ENCODE measurements at places on chromosomes 2 and 18.

- DNase-seq: no peak
These were observed 692.3 kb downstream of the RNF144A start for GRCh38 chr2:7609556-7609955.

- no peak for DNase-seq
These were observed 85.1 kb upstream of the ZNF532 start for GRCh38 chr18:58779529-58779928.

- DNase-seq: no peak
These were observed 281.1 kb upstream of the FN1 start for GRCh38 chr2:215716956-215717355.

DNA sequence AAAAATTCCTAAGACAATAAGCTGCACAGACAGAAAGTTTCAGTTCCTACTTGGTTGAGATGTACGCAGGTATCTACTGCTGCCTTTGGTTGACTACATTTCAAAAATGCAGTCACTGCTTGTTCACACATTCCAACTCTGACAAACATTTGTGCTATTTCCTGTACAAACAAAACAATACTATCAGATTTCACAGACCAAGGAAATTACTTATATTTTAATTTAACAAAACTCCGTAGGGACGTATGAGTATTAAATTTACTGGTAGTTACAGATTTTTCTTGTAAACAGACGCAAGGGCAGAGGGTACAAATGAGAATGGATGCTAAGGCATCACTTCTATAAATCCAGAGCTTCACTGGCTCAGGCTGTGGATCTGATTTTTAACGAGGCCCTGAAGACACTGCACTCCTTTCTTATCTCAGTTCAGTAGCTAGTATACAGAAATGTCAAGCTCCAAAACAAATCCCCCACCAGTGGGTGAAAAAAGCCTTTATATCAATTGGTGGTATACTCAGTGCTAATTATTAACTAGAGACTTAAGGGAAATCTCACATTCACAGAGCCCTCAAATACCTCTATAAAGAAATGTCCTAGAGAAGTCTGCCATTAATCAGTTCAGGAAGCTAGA, 31.7 kb upstream of the TTC32 start:
- no peak for DNase-seq

DNA sequence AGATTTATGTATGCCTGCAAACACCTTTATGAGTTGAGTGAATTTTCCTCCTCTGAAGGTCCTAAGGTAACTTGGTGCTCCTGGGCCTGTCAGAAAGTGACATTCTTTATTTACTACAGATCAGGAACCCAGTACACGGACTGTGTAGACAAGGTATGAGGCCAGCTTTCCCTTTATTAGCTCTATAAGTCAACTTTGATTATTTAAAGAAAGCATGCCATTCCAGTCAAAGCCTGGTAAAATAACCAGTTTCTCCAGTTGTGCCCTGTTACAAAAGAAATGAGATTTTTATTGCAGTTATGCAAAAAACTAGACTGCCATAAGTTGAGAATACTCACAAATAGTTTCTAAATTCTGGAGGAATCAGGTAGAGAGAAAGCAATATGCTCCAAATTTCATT, 266.1 kb upstream of the SP5 start:
- no peak for DNase-seq

- no peak for DNase-seq
These were observed 467.1 kb downstream of the SUCLG1 start for GRCh38 chr2:83991992-83992391.

GRCh38 chr2:200469708-200470211, 40.1 kb downstream of the KCTD18 start:
- DNase-seq: no peak

DNA sequence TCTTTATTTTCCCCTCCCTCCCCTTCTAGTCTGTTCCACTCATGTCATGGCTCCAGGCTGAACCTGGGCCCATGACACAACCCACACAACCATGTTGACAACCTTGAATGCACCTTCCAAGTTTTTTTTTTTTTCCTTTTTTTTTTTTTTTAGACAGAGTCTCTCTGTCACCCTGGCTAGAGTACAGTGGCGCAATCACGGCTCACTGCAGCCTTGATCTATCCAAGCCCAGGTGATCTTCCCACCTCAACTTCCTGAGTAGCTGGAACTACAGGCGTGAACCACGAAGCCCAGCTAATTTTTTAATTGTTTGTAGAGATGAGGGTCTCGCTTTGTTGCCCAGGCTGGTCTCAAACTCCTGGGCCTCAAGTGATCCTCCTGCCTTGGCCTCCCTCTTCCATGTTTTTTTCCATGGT, 21.9 kb upstream of the ROCK2 start:
- no peak for DNase-seq

DNA sequence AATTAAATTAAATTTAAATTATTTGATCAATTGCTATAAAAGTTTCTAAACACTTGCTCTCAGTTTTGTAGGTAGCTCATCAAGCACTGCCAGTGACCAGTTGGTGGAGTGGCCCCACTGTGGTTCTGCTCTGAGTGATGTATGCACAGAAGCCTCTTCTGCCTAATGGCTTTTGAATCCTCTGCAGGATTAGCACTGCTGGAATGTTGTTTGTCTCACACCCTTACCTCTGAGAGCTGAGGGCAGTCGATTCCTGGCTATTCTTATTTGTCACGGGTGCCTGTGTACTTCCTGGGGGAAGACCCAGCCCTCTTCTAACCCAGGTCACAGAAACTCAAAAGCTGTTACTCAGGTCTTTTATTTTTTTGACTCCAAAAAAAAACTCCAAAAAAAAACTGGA, 9.5 kb downstream of the CAPN14 start:
- peak; percentile 26 for DNase-seq

GRCh38 chr2:113209646-113210171, 35.9 kb downstream of the PSD4 start:
- no peak for DNase-seq

GRCh38 chr2:72994282-72994990, 77.1 kb downstream of the SFXN5 start:
- DNase-seq: no peak

- DNase-seq: peak; percentile 69
These were observed 172.7 kb upstream of the SMAD7 start for GRCh38 chr18:49123431-49123830.
